NB4 (cell line): ENCODE measurements at places on chromosomes 11 and 22.

DNA sequence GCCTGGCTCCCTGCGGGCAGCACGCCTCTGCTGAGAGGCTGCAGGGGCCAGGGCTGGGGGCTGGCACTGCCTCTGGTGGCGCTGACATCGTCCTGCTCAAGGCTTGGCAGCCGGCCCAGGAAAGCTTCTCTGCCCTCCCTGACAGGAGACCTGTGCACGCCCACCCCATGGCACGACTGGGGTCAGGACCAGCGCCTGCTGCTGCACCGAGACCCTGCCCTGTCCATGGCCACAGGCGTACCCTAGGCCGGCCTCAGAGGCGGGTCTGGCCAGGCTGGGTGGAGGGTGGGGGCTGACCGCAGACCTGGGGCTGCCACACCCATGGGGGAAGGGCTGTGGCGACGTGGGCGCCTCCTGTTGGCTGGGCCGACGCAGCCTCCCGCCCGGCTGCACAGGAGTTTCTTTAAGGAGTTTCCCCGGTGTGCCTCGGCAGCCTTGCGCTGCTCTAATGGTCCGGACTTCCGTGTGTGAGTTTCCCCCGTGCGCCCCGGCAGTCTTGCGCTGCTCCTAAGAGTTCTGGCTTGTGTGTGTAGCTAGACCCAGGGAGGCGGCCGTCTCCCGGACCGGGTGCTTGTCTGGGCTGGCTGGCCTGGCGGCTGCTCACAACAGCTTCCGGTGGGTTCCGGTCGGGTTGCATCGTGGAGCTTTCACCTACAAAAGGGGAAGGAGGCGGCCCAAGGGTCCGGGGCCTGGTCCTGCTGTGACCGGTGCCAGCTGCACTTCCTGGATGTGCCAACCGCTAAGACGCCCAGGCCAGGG is 4.6 kb downstream of the TRABD start:
- peak; percentile 91 for DNase-seq

DNA sequence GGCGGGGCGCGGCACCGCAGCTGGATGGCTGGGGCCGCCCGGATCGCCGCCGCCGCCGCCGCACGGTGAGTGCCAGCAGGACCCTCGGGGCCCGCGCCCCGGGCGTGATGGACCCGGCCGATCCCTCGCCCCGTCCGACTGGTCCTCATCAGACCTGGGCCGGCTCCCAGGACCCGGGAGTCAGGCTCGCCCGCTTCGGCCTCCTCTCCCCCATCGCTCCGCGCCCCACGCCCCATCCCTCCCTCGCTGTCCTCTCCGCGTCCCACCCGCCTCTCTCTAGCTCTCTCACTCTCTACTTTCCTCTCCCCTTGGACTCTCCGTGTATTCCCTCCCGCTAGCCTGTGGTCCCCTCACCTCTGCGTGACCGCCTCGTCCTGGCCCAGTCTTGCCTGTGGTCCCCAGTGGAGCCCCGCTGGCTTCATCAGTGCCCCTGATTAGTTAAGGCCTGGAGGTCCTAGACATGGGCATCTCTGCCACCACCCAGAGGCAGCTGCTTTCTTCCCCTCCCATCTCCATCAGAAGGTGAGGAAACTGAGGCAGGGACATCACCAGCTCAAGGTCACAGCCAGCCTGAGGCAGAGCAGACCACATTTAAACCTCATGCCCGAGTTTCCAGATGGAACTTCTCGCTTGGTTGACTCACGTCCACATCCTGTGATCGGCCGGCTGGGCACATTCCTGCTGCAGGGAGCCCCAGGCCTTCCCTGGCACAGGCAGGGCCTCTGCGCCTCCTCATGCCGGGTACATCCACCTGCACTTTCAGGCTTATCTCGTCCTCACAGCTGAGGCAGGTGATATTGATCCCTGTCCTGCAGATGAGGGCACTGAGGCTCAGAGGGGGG is 429 bp downstream of the SLC39A13 start:
- no peak for DNase-seq

GRCh38 chr22:26838471-26838825 is 181.1 kb downstream of the MIAT start:
- no peak for DNase-seq

GRCh38 chr11:70678931-70679900 is 280.9 kb downstream of the CTTN start:
- no peak for DNase-seq

- DNase-seq = no peak
Measured at GRCh38 chr11:108062336-108062735, 53.6 kb downstream of the CUL5 start.

GRCh38 chr11:46338636-46338987 is 8.7 kb upstream of the DGKZ start:
- no peak for DNase-seq

DNA sequence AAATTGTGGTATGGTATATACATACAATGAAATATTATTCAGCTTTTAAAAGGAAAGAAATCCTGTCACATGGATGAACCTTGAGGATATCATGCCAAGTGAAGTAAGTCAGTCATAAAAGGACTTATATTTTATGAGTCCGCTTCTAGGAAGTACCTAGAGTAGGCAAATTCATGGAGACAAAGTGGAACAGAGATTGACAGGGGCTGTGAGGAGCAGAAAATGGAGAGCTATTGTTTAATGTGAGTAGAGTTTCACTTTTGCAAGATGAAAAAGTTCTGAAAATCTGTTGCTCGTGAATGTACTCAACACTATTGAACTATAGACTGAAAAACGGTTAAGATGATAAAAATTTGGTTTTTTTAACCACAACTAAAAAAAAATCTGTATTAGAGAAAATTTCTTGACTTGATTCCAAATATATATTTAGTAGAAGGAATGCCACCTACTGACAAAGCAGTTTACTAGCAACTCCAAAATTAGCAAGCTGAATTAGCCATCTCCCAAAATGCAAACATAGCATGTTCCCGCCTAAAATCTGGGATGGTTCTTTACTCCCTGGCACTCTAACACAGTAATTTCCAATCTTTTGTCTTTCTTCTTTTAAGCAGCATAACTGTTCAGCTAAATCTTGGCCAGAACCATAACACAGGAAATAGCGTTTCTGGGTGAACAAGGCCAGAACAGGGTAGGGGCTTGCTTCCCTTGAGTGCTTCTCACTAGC is 1.5 kb downstream of the UFD1 start:
- DNase-seq = no peak

DNA sequence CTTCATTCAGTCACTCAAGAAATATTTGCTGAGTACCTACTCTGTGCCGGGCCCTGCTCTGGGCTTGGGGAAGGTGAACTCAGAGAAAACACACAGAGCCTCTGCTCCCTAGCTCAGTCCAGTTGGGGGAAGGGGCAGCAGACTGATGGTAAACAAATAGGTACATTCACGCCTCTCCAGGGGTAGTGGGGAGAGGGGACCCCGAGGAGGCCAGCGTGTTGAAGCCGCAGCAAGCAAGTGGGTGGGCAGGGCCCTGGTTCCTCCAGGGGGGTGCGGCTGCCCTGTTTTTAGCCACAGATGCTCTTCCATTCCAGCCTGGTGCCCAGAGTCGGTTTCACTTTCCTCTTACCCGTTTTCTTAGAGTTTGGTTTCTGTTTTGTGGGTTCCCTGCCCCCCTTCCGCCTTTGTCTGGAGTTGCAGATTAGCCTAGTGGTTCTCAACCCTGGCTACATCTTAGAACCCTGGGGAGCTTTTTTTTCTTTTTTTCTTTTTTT is 8.7 kb downstream of the DRAP1 start:
- DNase-seq = peak; percentile 50

DNA sequence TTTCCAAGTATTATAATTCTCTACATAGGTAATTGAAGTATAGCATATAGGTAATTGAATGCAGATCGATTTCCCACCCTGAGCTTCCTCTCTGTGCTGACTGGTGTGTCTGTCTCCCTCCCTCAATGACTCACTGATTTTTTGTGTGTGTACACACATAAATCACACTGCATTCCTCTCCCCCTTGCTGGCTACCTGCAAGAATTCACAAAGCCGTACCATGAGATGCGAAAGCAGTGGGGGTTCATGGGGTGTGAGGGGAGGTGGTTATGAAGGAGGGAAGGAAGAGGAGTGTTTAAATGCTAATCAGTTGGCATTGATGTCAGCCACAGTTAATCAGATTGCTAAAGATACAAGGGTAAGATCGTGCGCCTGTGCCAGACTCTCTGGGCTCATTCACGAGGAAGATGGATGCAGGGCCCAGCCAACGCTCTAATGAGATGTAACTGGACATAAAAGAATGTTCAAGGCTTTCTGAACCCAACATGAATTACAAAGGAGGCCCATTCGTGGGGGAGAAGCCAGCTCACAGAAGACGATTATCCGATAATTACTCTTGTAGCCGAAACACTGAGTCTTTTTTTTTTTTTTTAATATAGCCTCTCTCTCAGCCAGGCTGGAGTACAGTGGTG is 107.4 kb downstream of the SEZ6L start:
- no peak for DNase-seq

DNA sequence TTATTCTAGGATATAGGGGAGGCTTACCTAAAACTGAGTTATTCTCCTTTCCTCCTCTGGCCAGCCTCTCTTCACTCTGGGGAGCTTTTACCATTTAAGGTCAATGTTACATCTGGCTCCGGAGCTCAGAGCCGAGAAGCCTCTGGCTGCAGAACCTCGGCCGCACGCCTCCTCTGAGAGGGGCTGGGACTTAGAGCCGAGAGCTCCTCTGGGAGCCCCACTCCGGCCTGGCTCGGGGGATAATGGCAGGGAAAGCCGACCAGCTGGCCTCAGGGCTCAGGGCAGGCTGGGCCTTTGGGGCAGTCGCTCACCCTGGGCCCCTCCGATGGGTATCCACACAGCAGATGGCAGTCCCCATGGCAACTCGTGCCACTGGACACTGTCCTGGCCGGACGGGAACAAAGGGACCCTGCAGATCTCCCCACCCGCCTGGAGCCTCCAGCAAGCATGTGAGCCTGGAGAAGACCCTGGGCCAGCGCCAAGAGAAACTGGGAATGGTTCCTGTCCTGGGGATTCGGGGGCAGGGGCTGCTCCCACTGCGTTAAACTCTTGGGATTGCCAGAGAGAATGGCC is at the start of gene IRAG1:
Gene IRAG1, minus strand, starts transcription at position 247 of the 573 bp plus-strand sequence. Its CDS starts 153 bp downstream, at position 94.
- DNase-seq = no peak

GRCh38 chr22:27796829-27797519 is 4.6 kb downstream of the MN1 start:
- no peak for DNase-seq

GRCh38 chr22:45771711-45772110 is 100.1 kb downstream of the ATXN10 start:
- DNase-seq = no peak

- no peak for DNase-seq
Measured at GRCh38 chr11:71474771-71475483, 21.9 kb downstream of the NADSYN1 start.

DNA sequence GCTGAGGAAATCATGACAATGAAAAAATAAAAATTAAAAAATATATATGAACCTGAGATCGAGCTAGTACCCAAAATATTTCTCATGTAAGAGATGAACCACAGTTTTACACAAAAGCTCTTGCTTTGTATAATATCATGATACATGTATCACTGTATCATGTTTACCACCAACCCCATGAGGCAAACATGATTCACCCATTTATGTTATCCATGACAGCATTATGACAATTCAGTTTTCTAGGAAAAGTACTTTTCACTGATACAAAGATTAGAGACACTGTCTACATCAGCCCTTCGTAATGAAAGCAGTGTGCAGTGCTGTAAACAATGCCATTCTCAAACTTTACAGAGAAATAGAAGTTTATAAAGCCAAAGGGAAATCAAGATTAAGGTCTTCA is 852.5 kb upstream of the LRRC4C start:
- no peak for DNase-seq

DNA sequence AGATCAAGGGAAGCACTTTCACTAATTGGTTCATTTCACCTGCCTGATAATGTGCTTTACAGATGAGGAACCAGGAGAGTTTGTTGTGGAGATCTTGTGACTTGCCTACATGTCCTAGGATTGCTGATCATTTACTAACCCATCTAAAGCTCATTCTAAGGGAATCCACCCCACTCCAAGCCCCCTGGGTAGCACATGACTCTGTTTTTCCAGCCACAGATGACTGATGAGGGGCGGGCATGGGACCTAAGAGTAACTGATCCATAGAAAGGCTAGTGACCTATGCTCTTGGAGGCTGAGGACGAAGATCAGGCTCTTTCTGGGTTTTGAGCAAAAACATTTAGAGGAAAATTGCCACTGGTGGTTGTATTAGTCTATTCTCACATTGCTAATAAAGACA is 378.1 kb downstream of the CADM1 start:
- DNase-seq = no peak

GRCh38 chr11:134679592-134679991 is 267.6 kb upstream of the B3GAT1 start:
- DNase-seq = no peak

- DNase-seq = no peak
Measured at GRCh38 chr11:62146476-62147200, 22.8 kb downstream of the INCENP start.

- no peak for DNase-seq
Measured at GRCh38 chr11:1349327-1350041, 40.1 kb upstream of the TOLLIP start.

DNA sequence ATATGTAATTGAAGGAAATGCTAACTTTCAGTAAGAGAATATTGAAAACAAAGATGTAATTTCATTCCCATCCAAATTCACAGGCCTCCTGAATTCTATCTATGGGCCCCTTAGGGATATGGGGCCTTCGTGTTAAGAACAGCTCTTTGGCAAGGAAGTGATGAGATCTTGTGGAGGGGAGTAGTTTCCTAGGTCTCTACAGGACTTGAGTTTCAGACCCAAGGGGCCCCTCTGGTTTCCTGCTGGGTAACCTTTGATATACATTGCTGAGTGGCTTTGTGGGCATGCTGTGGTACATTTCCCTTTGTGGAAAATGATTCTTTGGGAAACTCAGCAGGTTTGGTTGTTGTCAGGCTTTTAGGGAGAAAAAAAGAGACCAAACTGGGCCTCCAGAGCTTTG is 6.2 kb downstream of the STIM1 start:
- peak; percentile 85 for DNase-seq

- DNase-seq = no peak
Measured at GRCh38 chr11:121575963-121576290, 123.2 kb upstream of the SORL1-AS1 start.

DNA sequence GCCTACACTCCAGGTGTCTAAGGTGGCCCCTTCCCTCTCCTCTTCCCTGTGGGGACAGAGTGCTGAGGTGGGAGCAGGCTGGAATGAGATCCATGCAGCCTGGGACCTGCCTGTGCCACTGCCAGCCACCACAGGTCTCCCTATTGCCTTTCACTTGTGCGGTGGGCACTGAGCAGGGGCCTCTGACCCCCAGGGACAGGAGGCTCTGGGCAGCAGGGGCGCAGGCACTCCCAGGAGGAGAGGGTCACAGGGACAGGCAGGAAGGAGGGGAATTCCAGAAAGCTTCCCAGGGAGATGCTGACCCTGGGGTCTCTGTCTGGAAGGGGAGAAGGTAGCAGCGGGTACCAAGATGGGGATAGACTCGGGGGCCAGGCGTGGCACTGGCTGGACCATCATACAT is 228.5 kb upstream of the B3GAT1 start:
- DNase-seq = no peak

GRCh38 chr22:41178425-41178975 is 26.6 kb upstream of the L3MBTL2 start:
- DNase-seq = no peak

DNA sequence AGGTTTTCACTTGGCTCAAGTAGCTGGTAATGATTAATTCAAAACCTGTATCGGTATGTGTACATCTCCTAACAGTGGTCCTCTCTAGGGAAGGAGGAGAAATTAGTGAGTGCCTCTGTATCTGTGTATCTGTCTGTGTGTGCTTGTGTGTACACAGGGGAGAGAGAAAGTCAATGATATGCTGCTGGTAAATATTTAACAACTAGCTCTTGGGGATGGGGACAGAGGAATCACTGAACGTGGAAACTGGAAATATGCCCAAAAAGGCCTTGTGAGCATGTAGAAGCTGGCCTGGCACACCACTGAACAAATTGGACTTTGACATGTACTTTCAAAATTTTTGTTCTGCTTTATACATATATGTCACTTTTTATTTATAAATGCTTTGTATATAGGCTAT is 214.0 kb upstream of the SYN3 start:
- no peak for DNase-seq
